ENCODE measurements at places on chromosomes 16 and 17.

- no peak for DNase-seq
Observed at GRCh38 chr17:56690441-56691291, 97.2 kb downstream of the NOG start.

- no peak for DNase-seq
Observed at GRCh38 chr16:58462997-58463941, 36.7 kb upstream of the NDRG4 start.

GRCh38 chr17:17811381-17812210, 25.2 kb downstream of the SREBF1 start:
- DNase-seq = no peak

DNA sequence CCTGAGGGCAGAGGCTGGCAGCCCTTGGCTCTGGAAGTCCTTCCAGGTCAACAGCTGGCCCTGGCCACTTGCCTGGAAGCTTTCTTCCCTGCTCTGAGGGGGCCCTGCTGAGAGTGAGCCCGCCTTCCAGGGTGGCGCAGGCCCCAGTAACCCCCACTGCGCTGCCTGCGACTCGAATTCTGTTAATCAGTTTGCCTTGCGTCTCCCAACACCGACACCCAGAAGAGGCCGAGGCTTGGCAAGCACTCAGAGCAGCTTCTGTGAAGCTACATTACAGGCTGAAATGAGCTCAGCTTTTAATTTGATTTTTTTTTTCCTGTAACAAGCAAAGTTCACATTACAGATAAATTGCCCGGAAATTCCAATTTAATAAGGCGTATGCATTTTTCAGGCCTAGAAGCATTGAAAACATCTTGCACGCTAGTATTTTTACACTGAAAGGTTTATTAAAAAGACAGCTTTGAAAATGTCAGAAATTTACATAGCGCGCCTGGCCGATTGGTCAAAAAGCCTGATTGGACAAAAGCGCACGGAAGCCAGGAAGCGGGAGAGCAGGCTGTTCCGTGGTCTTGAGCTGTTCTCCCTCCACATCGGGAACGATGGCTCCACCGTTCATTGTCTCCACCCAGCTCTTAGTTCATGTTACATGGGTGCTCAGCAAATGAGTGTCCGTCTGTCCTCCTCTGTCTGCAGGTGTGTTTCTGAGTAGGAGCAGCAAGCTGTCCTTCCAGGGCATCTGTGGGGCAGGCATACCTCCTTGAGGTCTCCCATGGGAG, 65.5 kb upstream of the HSBP1 start:
- DNase-seq = no peak

DNA sequence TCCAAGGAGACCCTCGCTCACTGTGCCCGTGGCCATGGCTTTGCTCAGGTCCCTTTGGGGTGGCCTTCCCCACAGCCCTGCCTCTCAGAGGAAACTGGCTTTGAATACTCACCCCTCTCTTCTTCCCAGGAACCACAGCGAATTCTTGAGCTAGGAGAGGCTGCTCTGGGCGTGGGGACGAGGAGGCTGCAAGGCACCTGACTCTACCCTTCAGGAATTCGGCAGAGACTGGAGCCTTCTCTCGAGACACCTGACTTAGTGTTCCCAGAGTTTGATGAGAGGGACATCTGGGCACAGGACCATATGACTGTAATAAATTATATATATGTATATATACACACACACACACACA, 6.2 kb downstream of the LLGL2 start:
- DNase-seq = no peak

- no peak for DNase-seq
Observed at GRCh38 chr17:29061036-29061435, 18.1 kb downstream of the PIPOX start.

DNA sequence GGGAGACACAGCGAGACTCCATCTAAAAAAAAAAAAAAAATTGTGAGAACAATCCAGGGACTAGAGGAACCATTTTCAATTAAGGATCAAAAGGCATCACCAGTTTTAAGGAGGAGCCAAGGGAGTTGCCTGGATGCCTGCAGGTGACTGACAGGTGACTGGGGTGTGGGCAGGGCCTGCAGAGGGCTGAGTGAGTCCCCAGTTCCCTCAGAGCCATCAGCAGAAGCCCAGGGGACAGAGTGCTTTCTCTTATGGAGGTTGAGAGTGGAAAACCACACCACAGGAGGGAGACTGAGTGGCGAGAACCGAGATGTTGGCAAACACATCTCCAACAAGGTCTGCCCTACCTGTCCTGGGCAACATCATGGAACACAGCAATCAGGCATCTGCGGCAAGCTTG, 27.1 kb upstream of the CREBBP start:
- no peak for DNase-seq

GRCh38 chr16:29911676-29912010, 11.4 kb downstream of the ASPHD1 start:
- DNase-seq = no peak

DNA sequence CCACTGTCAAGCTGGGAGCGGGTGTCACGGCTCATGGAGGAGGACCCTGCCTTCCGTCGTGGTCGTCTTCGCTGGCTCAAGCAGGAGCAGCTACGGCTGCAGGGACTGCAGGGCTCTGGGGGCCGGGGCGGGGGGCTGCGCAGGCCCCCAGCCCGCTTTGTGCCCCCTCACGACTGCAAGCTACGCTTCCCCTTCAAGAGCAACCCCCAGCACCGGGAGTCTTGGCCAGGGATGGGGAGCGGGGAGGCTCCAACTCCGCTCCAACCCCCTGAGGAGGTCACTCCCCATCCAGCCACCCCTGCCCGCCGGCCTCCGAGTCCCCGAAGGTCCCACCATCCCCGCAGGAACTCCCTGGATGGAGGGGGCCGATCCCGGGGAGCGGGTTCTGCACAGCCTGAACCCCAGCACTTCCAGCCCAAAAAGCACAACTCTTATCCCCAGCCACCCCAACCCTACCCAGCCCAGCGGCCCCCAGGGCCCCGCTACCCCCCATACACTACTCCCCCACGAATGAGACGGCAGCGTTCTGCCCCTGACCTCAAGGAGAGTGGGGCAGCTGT, 11.6 kb downstream of the SLC52A1 start:
- no peak for DNase-seq

- DNase-seq = no peak
Observed at GRCh38 chr17:67544364-67544955, 167.4 kb downstream of the PITPNC1 start.
